Naive B cell (primary cell): ENCODE measurements at places on chromosomes 1 and 21.
A peak's percentile ranks its signal among the peaks of the same experiment; 100 is the strongest.

GRCh38 chr1:65263286-65263685 is 46.1 kb upstream of the DNAJC6 start:
- DNase-seq = no peak

GRCh38 chr1:217770918-217771317 is 139.8 kb downstream of the SPATA17 start:
- DNase-seq = no peak

GRCh38 chr1:111471012-111471411 is 2.8 kb upstream of the C1orf162 start:
- peak; percentile 91 for DNase-seq

- DNase-seq = no peak
Observed at GRCh38 chr1:169043823-169044222, 62.7 kb upstream of the ATP1B1 start.

DNA sequence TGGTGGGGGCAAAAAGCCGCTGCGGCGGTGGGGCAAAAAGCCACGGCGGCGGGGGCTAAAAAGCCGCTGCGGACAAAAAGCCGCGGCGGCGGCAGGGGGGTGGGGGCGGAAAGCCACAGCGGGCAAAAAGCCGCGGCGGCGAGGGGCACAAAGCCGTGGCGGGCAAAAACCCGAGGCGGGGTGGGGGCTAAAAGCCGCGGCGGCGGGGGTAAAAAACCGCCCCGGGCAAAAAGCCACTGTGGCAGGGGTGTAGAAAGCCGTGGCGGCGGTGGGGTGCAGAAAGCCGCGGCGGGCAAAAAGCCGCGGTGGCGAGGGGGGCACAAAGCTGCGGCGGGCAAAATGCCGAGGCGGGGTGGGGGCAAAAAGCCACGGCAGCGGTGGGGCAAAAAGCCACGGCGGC is 3901.8 kb downstream of the SRGAP2C start:
- no peak for DNase-seq
